Renal cortex interstitium (tissue), 15 donors: ENCODE measurements at places on chromosomes 2 and 18.

GRCh38 chr2:199465390-199465789 is 7.7 kb upstream of the SATB2 start:
- no peak for DNase-seq

DNA sequence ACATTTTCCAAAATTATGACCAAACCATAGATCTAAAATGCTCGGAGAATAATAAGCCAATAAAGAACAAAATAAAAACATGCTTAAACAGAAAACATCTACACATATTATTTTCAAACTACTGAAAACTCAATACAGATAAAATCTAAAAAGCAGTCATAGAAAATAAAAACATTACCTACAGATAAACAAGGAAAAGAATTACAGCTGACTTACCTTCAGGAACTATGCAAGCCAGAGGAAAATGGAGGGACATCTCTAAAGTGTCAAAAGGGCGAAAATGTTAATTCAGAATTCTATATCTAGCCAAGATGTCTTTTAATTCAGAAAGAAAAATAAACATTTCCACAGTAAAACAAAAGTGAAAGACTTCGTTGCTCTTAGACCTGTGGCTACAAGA is 112.9 kb upstream of the GYPC start:
- DNase-seq, result no peak

DNA sequence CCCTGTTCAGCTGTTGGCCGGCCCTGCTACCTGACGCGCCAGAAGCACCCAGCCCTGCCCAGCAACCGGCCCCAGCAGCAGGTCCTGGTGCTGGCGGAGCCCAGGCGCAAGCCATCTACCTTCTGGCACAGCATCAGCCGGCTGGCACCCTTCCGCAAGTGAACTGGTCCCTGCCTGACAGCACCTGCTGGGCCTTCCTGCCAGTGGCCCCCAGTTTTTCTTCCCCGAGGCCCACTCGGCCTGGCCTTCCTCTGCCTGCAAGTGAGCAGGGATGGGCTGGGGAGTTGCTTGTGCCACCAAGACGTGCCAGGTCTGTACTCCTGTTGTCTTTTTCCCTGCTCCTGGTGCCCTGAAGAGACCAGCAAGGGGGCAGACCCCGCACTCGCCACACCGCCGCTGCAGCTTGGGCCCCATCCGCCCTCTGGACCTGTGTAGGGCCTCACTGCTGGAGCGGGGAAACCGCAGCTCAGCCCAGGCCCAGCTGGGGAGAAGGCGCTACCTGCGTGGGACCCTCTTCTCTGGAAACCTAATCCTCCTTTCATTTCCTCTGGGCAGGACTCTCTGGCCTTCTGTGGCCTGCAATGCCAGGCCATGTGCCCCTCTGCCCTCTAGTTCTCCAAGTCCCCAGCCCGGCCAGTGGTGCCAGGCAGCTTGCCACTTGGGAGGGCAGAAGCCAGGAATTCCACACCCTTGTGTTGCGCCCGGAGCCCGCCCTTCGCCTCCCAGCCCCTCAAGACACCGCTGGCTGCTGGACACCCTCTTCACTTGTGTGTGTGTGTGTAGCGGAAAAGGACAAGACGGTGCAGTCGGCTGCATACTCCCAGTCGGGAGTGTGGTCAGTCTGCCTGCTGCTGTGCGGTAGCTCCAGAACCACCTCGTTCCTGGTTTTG is 47.0 kb downstream of the FAM168B start:
- DNase-seq, result no peak

GRCh38 chr2:227802882-227803281 is 10.8 kb upstream of the CCL20 start:
- DNase-seq, result no peak

- no peak for DNase-seq
Observed at GRCh38 chr2:37919631-37920032, 5.5 kb upstream of the RMDN2 start.

GRCh38 chr2:14398641-14399040 is 233.9 kb upstream of the LRATD1 start:
- no peak for DNase-seq

DNA sequence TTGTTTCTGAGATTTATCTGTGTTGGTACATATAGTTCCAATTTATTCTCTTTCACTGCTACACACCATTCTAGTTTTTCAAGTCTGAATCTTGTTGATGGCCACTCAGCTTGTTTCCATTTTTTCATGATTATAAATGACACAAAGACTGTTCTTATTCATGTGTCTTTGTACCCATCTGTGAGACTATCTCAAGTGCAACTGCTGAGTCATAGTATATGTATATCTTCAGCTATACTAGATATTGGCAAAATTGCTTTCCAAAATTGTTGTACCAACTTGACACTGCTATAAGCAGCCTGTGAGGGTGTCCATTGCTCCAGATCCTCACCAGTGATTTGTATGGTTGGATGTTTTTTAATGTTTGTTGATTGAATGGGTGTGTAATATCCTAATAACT is 37.2 kb upstream of the RTN4 start:
- no peak for DNase-seq

GRCh38 chr18:23732439-23732838 is 43.2 kb downstream of the LAMA3 start:
- no peak for DNase-seq

DNA sequence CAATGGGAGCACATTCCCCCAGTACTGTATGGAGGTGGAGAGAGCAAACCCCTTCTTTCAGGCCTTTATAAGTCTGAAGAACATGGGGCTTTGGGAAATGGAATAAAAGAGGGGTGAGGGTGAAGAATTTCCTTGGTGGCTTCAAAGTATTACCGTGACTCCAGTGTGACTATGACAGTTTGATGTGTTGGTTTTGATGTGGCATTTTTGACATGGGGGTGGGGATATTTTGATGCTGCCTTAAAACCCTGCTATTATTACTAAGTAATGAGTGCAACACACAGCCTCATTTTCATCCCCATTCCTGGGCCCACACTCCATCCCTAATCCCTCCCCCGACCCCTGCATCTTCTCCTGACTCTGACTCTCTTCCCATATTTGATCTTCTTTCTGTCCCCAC is 23.6 kb downstream of the QPCT start:
- DNase-seq, result no peak

- DNase-seq, result no peak
Observed at GRCh38 chr2:80351231-80351630, 46.7 kb upstream of the LRRTM1 start.

GRCh38 chr2:144426355-144426754 is 93.6 kb downstream of the ZEB2 start:
- DNase-seq, result no peak

DNA sequence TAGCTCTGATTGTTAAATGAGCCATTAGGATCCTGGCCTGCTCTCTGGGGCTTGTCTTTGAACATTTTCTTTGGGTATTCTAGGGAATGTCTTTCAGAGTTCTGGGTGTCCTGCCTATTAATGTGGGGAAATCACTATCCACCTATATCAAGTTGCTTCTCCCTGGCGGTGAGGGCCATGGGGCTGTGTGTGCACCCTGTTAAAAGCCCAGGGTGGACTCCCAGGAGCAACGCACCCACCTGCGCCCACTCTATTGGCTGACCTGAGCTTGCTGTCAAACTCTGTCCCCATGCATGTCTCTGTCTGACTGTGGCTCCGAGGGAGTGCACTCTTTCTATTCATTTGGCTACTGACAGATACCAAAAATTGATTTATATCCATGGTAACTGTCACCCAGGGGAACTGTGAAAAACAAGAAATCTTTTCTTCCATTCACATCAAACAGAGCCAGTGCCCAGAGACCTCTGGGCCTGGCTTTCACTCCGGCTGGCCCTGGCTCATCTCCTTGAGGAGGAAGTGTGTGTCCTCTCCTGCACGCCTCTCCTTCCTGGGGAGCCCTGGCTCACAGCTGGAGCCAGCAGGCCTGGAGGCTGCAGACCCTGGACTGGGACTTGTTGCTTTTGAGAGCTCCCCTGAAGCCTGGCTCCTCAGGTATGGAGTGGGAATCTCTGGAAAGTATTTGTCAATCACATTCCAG is 10.5 kb upstream of the TOGARAM2 start:
- DNase-seq, result no peak

DNA sequence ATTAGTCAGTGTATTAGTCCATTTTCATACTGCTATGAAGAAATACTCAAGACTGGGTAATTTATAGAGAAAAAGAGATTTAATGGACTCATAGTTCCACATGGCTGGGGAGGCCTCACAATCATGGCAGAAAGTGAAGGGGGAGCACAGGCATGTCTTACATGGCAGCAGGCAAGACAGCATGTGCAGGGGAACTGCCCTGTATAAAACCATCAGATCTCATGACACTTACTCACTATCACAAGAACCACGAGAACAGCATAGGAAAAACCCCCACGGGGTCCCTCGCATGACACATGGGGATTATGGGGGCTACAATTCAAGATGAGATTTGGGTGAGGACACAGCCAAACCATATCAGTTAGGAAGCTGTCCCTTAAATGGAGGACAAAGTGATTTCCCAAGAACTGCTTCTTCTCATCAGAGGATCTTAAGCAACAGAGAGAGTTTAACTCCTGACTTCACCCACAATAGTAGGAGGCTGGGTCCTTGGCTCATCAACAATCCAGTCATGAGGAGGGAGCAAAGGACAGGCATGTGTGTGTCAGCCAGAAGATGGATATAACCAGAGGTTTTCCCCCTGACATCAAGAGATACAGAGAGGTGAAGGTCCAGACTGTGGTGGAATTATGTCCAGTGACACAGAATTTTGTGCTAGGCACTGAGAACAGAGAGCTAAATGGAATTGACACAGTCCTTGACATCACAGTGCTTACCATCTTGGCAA is 203.8 kb upstream of the SH3BP4 start:
- no peak for DNase-seq

- DNase-seq, result no peak
Observed at GRCh38 chr2:184769686-184770085, 171.4 kb downstream of the ZNF804A start.

DNA sequence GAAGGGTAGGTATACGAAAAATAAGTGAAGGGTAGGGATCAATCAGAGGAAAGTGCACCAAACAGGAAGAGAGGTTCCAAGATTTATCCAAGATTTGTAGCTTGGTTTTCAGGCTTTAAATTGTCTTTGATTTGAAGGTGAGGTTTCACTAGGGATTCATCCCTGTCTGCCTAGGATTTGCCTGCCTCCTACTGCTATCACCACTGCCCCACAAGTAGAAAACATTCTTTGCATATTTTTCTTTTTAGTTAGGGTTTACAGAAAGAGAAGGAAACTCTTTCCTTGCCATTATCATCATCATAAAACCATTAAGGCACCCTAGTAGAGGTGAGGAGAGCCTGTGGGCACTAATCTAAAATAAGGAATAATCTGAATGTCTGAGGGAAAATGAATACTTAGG is 45.8 kb upstream of the TANC1 start:
- DNase-seq, result no peak

GRCh38 chr18:28161608-28162599 is 15.0 kb downstream of the CDH2 start:
- no peak for DNase-seq

DNA sequence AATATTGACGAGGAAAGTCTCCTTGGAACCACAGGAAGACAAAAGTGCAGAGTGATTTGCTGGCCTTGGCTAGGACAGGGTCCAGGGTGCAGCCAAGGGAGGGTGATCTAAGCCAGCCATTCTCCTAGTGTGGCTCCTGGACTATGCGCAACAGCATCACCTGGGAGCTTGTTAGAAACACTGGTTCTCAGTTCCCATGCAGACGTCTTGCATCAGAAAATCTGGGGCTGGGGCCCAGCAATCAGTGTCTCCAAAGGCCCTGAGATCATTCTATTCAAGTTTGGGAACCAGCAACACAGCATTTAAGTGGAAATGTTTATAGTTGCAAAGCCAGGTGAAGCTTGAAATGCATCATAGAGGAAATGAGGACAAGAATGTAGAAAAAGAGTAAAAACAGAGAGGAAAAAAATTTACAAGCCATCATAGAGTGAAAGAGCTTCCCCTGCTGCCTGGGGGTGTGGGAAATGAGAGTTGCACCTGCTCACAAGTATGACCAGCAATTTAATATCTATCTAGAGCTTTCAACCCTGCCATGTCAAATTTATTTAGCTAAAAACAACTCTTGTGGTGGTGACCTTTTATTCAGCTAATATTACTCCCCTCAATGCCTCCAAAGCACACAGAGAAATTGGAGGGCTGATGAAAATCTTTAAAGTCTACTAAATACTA is 54.4 kb upstream of the SEC11C start:
- DNase-seq, result no peak

DNA sequence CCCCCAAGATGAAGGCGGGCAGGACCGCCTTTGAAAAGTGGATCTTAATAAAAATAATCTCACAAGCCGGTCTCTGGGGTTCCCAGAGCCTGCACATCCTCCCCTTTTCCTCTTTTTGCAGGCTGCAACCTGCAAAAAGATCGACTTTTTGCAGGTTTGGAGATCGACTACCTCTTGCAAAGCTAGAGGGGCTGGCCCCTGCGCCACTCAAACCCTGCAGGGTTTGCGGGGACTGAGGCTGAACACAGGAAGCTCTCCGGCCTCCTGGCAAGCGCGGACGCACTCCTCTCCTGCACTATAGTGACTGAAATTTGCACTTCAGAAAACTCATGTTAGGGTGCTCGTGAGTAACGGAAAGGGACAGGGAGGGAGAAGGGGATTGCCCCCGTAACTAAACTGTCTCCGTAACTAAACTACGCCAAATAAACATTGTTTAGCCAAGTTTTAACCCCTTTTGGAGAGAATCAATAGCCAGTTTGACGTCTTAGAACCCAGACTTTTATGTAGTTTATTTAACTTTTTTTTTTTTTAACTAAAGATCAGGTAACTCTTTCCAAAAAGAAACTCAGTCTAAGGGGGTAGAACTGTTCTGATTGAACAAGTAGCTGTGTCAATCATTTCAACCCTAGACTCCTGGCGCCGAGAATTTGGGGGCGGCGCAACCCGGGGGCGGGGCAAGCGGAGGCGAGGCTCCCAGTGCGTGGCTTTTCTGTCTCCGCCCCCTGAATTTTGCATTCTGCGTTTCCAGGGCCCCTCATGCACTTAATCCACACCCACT is 2.5 kb downstream of the IGFBP5 start:
- DNase-seq, result no peak

DNA sequence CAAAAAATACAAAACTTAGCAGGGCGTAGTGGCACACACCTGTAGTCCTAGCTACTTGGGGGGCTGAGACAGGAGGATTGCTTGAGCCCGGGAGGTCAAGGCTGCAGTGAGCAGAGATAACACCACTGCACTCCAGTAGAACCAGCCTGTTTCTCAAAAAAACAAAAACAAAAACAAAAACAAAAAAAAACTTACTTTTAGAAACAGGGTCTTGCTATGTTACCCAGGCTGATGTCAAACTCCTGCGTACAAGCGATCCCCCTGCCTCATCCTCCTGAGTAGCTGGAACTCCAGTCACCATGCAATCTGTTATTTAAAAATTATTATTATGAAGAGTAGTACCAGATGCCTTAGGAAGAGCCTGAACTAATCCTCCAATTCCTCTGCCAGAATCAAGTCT is 35.0 kb upstream of the GLI2 start:
- no peak for DNase-seq

DNA sequence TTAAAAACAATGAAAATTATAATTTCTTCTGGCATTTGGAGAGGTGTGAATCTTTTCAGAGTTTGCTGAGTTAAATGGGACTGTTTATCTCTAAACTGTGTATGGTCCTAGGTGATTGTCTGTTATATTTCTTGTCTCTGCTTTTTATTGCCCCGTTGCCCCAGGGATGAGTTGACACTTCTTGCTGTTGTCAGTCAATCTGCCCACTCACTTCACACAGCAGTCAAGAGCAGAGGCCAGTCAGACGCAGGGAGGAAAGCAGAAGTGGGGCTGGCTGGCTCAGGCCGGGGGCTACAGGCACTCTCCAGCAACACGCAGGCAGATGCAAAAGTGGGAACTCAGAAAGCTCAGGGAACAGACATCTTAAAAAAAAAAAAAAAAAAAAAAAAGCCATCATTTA is 365.2 kb downstream of the CLIP4 start:
- DNase-seq, result no peak

- no peak for DNase-seq
Observed at GRCh38 chr2:34736482-34736881, 1137.4 kb upstream of the FAM98A start.
